Caudate nucleus (tissue), 63 donors: ENCODE measurements at places on chromosomes 5 and 9.

DNA sequence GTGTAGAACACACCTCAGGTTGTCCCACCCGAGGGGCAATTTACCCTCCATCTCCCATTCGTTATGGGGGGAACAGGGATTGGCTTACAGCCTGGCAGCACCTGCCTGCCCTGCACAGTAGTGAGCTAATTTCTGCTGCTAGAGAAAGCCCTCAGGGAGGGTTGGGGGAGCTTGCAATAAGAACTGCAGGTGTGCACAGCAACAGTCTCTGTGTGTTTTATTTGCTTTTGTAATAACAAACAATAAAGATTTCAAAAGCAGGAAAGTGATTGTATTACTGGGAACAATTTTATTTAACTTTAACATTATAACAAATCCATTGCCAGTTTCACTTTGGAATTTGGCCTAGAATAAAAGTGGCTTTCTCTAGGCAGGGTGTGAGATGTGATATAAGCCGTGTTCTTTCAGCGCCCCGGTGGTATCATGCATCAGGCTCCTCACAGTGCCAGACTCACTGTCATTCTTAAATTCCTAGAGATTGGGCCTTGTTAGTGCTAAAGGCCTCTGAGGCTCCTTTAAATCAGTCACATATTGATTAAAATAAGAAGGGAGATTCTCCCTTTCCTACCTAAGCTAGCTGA lies 81.1 kb downstream of the RMI1 start:
- no peak for DNase-seq

GRCh38 chr5:164600274-164600673 lies 1094.9 kb downstream of the MAT2B start:
- DNase-seq, result no peak

GRCh38 chr9:125829743-125830142 lies 82.6 kb downstream of the PBX3 start:
- peak; percentile 1 for DNase-seq

GRCh38 chr9:107388890-107389289 lies 100.7 kb downstream of the KLF4 start:
- no peak for DNase-seq

DNA sequence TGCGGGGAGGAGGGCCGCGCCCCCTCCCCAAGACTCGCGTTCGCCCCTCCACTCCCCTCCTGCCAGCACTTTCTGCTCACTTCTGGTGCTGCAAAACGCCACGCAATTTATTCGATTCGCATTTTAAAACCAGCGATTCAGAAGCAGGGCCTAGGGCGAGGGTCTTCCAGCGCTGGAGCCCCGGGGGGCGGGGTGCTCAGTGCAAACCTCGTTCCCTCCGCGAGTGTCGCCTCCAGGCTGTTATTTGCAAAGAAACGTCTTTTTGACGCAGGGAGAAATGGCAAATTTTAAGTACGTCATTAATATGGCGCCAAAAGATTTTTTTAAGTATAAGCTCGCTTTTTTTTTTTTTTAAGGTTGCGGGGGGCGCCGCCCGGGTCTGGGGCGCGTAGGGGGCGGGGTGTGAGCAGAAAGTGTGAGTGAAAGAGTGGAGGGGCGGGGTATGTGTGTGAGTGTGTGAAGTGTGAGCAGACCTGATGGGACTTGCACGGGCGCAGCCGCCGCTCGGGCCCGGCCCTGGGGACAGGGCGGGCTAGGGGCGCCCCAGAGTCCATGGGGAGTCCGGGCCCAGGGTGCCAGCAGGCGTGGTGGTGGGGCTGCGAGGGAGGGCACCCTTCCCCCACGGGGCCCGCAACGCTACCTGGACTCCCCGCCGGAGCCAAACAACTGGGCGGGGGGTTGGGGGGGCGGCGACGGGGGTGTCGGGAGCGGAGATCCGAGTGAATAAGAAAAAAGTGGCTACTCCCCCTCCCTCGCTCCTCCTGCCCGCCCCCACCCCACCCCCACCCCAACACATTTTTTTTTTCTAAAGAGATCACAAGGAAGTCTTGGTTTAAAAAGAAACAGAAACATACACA lies at the start of gene JADE2:
Gene JADE2, plus strand, starts transcription at position 845 of the 857 bp plus-strand sequence. CDS start 10,188 bp downstream, outside the sequence.
- DNase-seq, result peak; percentile 69

GRCh38 chr5:2757563-2758351 lies 6.3 kb upstream of the IRX2 start:
- DNase-seq, result no peak

DNA sequence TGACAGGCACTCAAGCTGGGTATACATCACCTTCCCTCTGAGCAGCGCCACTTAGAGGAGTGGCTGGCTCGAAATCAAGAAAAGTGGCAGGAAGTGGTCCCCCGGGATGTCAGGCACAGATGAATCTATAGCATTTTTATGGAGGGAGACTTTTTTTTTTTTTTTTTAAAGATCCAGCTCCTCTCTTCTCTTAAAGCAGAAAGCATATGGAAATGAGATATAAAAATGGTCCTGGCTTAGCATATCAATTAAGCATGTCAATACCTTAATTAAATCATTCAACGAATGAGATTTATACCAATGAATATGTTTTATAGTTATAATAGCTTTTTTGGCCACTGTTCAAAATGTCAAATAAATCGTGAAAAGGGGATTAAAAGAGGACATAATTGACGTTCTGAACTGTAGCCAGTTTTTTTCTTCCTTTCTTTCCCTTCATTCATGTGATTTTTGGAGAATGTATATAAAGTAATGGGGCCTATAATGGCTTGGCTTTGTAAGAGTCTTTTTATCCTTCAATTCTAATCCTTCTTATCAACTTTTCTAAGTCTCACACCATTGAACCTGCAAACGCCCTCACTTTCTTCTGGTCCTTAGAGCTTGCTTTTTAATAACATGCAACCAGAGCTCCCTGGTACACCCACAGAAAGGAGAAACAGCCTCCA lies 319.2 kb upstream of the PANK3 start:
- no peak for DNase-seq

GRCh38 chr9:72843520-72844439 lies 109.1 kb downstream of the ALDH1A1 start:
- DNase-seq, result no peak

- DNase-seq, result no peak
Observed at GRCh38 chr9:116685166-116685565, 1.9 kb upstream of the TRIM32 start.

DNA sequence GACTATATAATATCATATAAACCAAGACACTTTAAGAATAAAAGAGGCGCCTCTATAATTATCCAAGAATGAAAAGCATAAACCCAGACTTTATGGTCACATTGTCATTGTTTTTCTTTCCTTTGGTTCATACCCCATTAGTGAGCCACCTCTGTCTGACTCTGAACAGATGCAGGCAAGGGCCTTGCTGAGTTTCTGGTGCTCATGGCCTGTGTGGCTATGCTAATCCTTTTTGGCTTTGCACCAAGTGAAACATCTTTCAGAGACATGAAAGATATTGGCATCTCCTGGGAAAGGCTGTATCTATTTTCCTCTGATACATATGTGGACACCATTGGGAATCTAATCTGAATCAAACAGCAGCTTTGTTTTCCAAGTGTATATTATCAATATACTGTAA lies 222.5 kb downstream of the CHSY3 start:
- DNase-seq, result no peak

- no peak for DNase-seq
Observed at GRCh38 chr5:39015743-39016586, 58.2 kb downstream of the RICTOR start.

DNA sequence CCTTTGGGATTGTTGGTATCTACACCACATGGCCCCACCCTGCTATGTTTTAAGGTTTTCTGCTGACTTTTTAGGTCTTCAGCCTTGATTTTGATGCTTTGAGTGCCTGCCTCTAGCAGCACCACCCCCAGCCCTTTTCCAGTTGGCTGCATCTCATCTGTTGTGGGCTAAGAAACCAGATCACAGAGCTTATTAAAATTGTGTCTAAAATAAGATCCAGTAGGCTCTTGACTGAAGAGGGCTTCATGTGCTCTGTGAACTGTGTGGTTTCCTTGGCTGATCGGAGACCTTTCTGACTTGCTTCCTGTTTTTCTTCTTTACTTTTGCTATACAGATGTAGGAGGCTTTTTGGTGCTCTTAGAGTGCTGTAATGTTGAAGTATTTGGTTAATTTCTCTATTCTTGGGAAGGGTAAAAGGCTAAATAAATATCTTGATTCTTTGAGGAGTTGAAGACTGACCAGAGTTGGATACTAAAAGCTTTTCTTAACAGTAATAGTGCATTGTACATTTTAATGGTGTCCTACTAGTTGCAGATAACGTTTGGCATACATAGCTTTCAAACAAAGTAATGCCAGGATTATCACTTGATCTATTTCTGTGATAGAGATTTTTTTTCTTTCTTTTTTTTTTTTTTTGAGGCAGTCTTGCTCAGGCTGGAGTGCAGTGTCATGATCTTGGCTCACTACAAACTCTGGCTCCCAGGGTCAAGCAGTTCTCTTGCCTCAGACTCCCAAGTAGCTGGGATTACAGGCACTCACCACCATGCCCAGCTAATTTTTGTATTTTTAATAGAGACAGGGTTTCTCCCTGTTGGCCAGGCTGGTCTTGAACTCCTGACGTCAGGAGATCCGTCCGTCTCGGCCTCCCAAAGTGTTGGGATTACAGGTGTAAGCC lies 4.5 kb downstream of the UBE2D2 start:
- no peak for DNase-seq

GRCh38 chr9:136295542-136296433 lies 8.1 kb downstream of the CCDC187 start:
- DNase-seq, result no peak

DNA sequence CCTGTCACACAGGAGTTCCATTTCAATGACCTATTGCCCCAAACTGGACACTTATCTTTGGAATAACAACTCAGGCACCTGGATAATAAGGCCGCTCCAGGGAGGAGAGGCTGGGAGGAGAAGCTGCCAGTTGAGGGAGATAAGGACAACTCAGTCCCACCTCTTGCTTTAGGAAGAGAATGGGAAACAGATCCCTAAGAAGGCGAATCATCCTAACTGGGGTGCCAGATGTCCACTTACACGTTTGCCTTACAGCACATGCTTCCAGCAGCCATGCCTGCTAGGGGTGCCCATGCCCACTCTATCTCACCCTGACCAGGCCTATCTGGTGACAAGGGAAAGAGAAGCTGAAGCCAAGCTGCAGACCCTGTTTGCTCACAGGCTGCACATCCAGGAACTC lies 6.5 kb downstream of the HK3 start:
- no peak for DNase-seq

DNA sequence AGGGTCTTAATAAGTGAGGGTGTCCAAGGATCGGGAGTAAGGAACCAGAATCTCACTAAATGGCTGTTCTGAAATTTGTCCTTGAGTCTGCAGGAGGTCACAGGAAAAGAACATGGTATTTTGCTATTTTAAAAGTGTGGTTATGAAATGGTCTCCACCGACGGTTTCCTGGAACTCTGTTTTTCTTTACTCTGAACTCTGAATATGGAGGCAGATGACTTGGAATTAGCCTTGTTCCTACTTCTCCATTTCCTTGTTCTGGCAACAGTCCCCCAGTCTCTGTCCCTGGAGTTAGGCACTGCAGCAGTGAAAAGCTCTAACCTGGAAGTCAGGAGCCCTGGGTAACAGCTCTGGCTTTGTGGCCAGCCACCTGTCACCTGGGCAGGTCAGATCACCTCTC lies 46.6 kb upstream of the C5orf58 start:
- no peak for DNase-seq

- no peak for DNase-seq
Observed at GRCh38 chr5:53915120-53915519, 354.7 kb downstream of the NDUFS4 start.
